Panc1 (cell line): ENCODE measurements at places on chromosomes 1 and 21. TPM values are rescaled to one million over a fixed set of nuclear protein-coding genes. Genes with fewer than 3 reads are reported as not detected.

RHD gene
- total RNA-seq, result not detected

LCE6A gene
- total RNA-seq, result not detected

ASCL5 gene
- not detected for total RNA-seq

MRPS14 gene
- 25.1 TPM for total RNA-seq

KCNJ6 gene
- total RNA-seq, result not detected
